ENCODE measurements at places on chromosomes 11 and 22.
A peak's percentile ranks its signal among the peaks of the same experiment; 100 is the strongest.

GRCh38 chr11:75504501-75504900 lies 21.2 kb downstream of the GDPD5 start:
- no peak for DNase-seq

DNA sequence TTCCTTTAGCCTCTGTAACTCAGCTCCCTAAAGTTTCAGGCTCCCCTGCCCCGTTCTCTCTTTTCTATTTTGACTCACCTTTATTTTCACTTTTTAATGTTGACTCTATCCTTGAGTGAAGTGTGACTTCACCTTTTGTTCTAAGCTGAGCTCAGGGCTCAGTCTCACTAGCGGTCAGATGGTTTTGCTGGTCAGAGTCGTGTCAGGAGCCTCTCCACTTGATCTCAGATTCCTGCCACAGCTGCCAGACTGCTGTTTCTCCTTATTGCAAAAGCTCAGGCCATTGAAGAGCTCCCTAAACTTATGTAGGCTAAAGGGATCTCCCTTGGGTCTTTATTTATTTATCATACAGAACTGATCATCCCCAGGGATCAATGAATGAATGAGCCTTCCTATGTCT lies 13.7 kb upstream of the POU2AF2 start:
- no peak for DNase-seq

GRCh38 chr11:17102462-17102861 lies 25.0 kb upstream of the RPS13 start:
- DNase-seq = no peak

DNA sequence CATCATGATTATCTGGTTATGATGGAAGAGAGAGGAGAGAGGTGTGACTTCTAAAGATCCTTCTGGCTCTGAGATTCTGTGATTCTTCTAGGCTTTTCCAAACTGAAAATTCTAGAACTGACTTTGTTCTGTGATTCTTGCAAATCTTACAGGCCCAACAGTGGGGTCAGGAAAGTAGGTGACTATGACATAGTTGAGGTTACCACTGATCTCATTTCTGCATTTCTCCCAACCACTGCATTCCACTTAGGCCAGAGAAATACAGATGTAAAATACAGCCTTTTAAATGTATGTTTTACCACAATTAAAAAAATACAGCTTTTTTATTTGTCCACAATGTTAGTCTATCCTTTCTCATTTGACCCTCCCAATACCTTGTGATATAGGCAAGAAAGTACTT lies 83.7 kb downstream of the STIM1 start:
- peak; percentile 71 for DNase-seq

DNA sequence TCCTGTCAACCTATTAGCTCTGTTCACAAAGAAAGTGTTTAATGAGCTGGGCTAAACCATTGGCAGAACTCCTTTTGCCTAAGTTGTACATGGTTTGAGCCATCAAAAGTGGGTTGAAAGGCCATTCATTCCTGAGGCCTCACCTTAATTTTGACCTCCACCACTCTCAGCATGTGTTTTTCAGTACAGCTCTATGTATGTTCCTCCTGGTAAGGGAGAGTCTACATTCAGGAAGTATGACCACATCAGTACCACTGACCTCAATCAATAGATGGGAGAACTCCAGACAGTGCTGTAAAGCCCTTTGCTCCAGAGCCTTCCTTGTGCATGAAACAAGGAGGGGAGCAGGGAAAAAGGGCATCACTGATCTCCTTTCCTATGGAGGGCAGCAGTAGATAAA lies 87.8 kb upstream of the CARD18 start:
- no peak for DNase-seq

DNA sequence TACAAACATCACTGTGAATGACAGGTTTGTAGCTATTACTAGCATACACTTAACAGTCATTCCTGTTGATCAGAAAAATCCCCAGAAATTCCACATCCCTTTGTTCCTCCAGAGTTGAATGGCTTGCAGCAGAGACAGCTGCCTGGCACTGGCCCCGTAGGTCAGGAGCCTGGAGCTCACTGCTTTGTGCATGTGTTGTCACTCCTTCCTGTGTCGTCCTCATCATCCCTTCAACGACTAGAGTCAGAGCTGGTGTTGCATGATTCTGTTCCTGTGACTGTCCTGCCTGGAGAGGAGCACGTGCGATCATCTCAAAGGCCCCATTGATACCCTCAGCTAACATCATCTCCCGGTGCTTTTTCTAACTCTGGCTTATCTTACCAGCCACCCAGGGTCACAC lies 58.3 kb downstream of the LDLRAD3 start:
- DNase-seq = no peak

DNA sequence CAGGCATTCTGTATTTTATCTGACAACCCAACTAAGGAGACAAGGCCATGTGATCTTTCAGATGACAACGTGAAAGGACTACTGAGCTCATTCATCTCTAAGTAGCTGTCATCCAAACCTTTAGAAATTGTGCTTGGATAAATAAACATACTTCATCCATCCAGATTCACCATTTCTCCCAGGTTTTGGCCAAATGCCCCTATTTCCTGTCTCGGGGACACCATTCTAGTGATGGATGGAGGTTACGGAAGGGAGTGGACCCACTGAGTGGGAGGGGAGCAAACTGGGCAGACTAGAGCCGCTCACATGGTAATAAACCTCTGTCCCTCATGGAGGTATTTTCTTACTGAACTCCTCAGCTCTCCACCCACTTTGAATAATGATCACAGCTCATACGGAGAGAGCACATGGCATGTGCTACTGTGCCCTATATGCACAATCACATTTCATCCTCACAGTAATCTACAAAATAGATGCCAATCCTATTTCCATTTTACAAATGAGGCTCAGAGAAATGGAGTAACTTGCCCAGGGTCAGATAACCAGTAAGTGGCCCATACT lies 114.4 kb downstream of the SLC1A2 start:
- no peak for DNase-seq

DNA sequence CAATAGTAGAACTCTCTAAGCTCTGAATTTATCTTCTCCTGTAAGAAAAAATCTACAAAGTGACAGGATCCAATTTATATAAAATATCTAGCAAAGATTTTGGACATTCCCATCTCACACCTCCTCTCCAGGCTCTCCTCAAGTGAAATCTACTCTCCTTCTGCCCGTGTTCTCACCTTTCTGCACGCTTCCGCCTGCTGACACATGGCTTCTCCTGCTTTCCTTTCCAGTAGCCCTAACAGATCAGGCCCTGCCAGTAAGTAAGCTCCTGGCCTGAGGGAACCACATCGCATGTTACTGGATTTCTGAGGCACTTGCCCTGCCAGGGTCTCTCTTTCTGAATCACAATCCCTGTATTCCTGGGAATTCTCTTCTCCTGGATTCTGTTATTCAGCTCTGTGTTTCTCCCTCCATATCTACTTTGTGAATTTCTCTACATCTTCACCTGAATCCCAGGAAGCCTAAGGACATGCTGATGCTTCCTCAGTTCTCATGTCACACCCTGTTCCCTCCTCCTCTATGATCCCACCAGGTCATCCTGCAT lies 53.3 kb upstream of the TOP3B start:
- DNase-seq = no peak

GRCh38 chr11:76783294-76783895 lies at the start of gene TSKU:
TSS of gene TSKU (plus strand) at chr11:76783356. CDS start at chr11:76795617, 12,261 bp downstream.
- DNase-seq = no peak

GRCh38 chr11:111982019-111982464 lies 43.2 kb upstream of the DLAT start:
- DNase-seq = no peak

DNA sequence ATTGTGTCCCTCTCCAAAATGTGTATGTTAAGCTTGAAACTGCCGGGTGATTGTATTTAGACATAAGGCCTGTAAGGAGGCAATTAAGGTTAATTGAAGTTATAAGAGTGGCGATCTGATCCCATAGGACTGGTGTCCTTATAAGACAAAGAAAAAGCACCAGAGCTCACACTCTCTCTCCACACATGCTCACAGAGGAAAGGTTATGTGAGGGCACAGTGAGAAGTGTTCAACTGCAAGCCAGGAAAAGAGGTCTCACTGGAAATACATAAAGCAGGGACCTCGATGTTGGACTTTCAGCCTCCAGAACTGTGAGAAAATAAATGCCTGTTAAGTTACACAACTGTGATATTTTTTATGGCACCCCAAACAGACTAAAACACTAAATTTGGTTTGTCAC lies 1233.8 kb upstream of the CNTN5 start:
- DNase-seq = no peak

DNA sequence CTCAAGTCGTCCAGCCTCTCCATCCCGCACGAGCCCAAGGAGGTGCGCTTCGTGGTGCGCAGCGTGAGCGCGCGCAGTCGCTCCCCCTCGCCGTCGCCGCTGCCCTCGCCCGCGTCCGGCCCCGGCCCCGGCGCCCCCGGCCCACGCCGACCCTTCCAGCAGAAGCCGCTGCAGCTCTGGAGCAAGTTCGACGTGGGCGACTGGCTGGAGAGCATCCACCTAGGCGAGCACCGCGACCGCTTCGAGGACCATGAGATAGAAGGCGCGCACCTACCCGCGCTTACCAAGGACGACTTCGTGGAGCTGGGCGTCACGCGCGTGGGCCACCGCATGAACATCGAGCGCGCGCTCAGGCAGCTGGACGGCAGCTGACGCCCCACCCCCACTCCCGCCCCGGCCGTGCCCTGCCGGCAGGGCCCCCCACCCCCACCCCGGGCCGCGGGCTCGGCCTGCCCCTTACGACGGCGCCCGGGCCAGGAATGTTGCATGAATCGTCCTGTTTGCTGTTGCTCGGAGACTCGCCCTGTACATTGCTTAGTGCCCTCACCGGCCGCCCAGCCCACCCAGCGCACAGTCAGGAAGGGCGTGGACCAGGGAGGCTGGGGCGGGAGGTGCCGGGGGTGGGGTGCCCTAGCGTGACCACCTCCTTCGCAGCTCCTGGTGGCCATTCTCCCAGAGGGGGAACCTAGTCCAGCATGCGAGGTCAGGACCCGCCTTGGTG lies 6.9 kb upstream of the ACR start:
- DNase-seq = no peak

- DNase-seq = no peak
These were observed 135.4 kb upstream of the LARGE1 start for GRCh38 chr22:34055525-34056200.

GRCh38 chr11:70036971-70037882 lies 40.9 kb upstream of the ANO1 start:
- no peak for DNase-seq

- DNase-seq = no peak
These were observed 13.1 kb upstream of the TMEM123 start for GRCh38 chr11:102465696-102466095.

GRCh38 chr11:122724520-122724919 lies 69.0 kb downstream of the UBASH3B start:
- no peak for DNase-seq

Data from BJ (cell line).